ENCODE measurements at places on chromosomes 7 and 10. TPM values are rescaled to one million over a fixed set of nuclear protein-coding genes. Genes with fewer than 3 reads are reported as not detected.

CTAGE4 gene
- 2.1 TPM for total RNA-seq

PDE6C gene
- total RNA-seq, result not detected

COL28A1 gene
- 0.40 TPM for total RNA-seq

OGDH gene
- total RNA-seq, result 60.2 TPM

CDNF gene
- total RNA-seq, result 3.7 TPM

ZDHHC4 gene
- total RNA-seq, result 27.9 TPM

CREB5 gene
- 1.6 TPM for total RNA-seq

DLX5 gene
- not detected for total RNA-seq

CHST15 gene
- 25.8 TPM for total RNA-seq

ADARB2 gene
- total RNA-seq, result 0.54 TPM

C10orf143 gene
- total RNA-seq, result 1.6 TPM

NUTM2A gene
- 0.56 TPM for total RNA-seq

ASB10 gene
- total RNA-seq, result not detected

KAZALD1 gene
- 1.1 TPM for total RNA-seq

ASIC3 gene
- 1.1 TPM for total RNA-seq

EPDR1 gene
- total RNA-seq, result 4.1 TPM

ATOH7 gene
- 0.25 TPM for total RNA-seq

CUZD1 gene
- not detected for total RNA-seq

IQUB gene
- total RNA-seq, result not detected

MMP21 gene
- total RNA-seq, result 0.11 TPM

NME8 gene
- 0.53 TPM for total RNA-seq

DTX2 gene
- total RNA-seq, result 12.2 TPM

GNAT3 gene
- total RNA-seq, result not detected

DKK1 gene
- not detected for total RNA-seq

TMEM236 gene
- 0.09 TPM for total RNA-seq

TMEM72 gene
- total RNA-seq, result not detected

ZNF518A gene
- total RNA-seq, result 9.9 TPM

Data from right lobe of liver (tissue), 6 donors.